NCI-H1092 treated with DMSO at 0.1 percent for 48 hours (cell line): ENCODE measurements at places on chromosomes 16 and 17.

GRCh38 chr17:8623591-8623990, 6.9 kb downstream of the MYH10 start:
- no peak for DNase-seq

DNA sequence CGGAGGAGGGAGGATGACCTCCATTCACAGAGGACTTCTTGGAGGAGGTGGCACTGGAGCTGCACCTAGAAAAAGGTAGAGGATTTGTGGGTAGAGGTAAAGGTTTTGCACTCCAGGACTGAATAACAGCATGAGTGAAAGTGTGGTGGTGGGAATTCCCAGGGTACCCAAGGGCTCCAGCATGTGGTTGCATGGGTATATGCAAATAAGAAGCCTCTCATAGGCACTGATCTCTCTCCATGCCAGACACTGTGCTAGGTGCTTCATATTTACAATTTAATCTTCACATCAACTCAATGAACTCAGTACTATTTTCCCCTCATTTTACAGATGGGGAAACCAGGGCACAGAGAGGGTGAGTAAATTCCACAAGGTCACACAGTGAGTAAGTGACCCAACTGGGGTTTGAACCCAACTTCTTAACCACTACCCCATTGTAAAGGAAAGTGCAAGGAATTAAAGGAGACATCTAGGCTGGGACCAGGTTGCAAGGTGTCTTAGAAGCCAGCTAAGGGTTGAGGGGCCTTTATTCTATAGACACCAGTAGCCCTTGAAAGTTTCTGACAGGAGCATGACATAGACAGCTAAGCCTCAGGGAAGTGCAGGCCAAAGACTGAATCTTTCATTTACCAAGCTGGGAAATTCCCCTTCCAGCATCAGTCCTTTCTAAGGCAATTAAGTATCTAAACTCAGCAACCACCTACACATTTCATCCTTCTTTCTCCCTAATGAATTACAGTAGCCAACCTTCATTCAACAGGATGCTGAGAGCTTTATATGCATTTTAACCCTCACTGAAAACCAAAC, 21.3 kb downstream of the SCNN1B start:
- DNase-seq: no peak

DNA sequence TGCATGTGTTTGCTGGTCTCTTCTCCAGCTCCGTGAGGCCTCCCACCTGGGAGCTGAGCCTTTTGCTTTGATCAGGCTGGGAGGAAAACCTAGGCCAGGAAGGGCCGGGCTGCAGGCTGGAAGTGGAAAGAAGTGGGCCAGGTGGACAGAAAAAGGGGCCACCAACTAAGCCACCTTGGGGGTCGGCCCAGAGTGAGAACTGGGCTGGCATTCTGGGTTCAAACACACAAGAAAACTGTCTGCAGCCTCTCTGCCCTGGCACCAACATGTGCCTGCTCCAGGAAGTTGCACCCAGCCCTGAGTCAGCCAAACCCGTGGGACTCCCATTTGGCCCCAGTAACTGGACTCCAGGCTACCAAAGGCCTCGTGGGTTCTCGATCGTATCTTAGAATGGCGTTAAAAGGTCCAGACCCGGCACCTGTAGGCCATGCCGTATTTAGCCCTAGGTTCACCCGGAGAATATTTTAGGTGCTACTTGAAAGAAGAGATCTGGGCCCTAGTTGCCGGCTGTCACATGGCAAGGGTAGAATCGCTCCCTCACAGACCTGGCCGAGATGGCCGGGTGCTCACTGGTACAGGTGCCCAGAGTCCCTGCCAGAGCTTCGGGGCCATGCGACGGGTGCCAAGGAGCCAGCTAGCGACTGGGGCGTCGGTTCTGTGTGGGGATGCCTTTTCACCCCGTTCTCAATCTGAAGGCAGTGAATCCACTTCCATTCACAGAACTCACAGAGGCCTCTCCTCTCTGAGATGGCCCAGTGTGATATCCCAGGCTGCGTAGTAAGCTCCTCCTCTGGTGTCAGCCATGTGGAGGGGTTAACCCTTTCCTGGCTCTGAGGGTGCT, 236.6 kb downstream of the MRTFB start:
- no peak for DNase-seq

- DNase-seq: no peak
Observed at GRCh38 chr17:72359274-72359673, 238.5 kb downstream of the SOX9 start.

DNA sequence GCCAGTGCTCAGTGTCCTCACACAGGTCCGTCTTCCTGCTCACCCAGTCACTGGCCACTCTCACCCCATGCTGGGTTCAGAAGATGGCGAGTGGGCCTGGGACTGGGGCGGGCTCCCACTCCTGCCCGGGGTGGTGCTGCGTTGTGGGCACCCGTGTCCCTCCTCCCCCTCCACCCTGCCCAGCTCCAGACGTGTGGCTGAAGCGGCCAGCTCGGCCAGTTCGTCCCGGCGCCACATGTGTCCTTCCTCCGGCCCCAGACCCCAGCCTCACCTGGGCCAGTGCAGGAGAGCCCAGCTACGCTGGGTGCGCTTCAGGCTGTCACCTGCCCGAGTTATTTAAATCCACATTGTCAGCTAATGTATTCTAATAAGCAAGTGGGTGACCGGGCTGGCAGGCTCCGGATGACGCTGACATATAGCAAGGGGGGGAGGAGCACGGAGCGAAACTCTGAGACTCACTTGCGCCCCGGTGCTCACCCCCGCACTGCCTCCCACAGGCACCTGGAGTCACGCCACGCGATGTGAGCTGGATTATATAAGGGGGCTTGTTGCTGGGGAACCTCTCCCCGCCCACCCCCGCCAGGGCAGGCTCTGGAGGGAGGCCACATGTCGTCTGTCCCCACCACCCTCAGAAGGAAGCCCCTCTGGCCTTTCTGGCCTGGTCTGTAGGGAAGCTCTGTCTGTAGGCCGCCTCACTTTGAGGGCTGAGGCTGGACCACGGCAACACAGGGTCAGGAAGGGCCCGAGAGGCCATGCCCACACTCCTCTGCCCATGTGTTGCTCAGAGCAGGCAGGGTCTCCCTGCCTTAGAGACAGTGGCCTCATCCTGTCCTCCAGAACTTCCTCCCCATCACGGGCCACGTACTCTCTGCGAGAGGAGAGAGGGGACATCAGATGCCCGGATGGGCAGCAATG, 7.1 kb upstream of the BAIAP2 start:
- no peak for DNase-seq

- DNase-seq: no peak
Observed at GRCh38 chr17:76796081-76796480, 58.2 kb downstream of the MFSD11 start.

GRCh38 chr17:29597361-29598172, 4.6 kb downstream of the ANKRD13B start:
- DNase-seq: no peak

DNA sequence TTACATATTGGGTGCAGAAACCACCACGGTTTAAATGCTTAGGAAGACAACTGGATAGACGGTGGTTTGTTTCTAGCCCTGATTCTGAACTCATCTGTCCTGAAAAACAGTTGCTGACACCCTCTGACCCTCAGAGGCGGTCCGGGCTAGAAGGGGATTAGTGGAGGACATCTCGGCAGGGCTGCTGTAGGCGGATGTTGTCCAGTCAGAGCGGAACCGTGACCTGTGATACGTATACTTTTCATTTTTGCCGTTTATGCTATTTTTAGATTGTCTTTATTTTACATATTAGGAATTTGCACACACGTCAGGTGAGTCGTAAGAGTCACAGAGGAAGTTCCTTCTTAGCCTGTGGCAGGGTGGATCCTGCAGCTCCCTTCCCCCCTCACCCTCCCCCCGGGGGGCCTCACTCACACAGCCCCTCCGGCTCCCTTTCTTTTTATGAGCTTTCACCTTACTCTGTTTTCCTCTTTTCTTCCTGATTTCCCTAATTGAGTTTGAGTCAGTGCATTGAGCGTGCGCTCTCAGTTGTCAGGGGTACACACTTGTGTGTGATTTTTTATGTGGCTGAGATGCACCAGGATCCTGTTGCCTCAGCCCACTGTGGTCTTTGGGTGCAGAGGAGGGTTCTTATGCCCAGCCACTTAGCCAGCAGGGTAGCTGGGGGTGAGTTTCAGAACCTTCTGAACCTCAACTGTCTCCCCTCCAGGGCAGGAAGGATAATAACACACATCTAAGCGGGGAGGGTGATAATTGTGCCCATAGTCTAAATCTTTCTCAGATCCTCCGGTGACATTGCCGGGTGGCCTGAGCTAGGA, 211.1 kb upstream of the CHMP6 start:
- DNase-seq: no peak

DNA sequence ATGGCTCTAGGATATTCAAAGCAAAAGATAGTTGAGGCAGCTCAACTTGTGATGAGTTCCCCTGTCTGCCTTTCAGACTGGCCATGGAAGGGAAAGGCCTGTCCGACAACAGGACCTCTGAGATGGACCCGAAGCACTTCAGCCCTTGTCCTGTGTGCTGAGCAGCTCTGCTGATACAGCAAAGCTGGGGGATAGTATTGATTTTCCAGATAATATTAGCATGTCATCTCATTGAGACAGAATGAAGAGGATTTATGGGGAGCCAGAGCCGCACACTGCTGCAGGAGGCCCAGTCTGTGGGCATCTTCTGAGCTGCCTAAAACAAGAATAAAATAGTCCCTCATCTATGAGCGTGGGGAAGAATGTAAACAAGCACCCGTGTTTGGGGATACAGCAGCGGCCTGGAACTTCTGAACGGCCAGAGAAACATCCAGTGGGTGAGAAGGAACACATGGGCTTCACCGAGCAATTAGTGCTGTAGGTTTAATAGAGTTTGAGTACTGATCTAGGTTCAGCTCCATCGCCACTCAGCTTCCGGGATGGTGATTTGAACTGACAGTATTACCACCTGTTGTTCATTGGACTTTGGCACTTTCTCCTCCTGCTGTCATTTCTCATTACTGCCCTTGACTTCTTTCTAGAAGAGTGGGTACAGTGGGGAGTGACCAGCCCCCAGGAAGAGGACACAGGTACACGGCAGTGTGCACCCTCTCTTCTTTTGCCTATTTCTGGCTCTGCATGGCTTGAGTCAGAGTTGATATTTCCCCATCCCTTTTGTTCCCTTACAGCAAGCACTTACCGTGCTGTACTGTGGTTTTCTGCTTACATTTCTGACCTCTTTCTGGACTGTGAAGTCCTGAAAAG, 96.5 kb upstream of the TBX2 start:
- no peak for DNase-seq

DNA sequence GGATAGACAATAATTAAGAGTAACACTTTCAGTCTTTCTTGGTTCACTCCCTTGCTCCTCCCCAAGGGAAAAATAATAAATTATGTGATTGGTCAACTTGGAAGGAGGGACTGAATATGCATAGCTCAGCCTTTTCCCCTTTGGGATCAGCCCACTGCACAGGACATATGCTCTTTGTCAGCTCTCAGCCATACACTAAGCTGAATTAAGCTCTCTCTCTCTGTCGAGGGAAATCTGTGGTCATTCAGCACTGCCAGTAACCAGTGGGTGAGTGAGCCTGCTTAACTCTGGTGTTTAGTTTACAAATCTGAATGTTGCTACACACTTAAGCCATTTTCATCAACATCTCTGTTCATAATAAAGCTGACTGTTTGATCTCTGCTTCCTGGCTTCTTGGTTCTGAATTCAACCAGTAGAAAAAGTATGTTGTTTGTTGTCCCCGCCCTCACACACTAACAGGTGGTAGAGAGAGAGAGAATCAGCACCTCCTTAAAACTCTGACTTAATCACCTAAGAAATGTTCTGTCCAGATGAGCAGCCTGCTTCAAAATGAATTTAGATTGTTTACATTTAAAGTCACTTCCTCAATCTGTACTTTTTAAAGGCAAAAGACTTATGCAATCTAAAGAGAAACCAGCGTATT, 102.3 kb upstream of the C17orf78 start:
- DNase-seq: no peak

DNA sequence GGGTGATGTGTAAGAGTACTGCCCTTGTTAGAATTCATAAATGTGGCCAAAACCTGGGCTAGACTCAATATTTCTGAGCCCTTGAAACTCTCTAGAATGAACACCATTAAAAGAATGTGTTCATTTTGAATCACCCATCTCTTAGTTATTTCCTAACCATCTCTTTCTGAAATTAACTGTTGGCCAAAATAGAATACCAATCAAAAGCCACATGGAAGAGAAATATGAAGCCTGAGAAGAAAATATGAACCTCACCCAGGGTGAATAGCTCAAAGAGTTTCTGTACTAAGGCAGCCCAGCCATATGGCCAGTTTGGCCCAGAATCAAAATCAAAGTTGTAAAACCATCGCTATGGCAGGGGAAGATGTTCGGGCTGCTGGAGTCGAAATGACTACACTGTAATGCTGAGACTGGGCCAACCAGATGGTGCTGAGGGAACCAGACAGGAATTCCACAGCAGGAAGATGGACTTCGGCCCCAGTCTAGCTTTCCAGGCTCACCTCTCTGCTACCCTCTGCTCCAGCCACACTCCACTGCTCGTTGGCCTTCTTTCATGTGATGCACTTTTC, 154.3 kb upstream of the ZFHX3 start:
- no peak for DNase-seq

DNA sequence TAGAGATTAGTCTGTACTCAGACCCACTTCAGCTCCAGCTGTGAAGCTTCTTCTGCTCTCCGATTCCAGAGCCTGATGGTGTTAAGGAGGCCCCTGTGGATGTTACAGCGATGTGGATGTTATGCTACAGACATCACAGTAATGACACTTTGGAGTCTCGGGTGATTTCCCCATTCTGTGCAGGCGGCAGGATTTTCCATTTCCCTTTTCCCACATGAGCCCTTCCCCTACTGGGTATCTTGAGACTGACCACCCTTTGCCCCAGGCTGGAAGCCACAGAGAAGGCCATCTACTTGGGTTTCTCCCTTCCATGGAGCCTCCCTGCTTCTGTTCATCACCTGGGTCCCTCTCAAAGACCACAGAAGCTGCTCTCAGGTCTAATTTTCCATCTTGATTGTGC, 78.3 kb downstream of the KCNJ12 start:
- no peak for DNase-seq

DNA sequence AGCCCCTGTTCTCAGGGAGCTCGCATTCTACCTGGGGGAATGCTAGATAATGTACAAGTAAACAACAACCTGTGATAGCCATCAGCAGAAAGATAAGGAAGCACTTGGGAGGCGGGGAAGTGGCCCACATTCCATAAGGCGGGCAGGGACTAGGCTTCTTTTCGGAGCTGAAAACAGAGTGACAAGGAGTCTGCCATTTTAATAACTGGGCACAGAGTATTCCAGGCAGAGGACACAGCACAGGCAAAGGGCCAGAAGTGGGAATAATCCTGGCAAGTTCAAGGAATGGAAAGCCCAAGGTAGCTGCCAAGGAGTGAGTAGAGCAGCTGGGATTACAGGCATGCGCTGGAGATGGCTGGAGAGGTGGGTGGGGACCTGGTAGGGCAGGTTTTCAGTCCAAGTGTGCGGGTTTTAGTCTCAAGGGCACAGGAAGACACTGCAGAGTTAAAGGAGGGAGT, 24.3 kb downstream of the USP43 start:
- no peak for DNase-seq
